OCI-LY7 (cell line): ENCODE measurements at places on chromosomes 13 and 19.

DNA sequence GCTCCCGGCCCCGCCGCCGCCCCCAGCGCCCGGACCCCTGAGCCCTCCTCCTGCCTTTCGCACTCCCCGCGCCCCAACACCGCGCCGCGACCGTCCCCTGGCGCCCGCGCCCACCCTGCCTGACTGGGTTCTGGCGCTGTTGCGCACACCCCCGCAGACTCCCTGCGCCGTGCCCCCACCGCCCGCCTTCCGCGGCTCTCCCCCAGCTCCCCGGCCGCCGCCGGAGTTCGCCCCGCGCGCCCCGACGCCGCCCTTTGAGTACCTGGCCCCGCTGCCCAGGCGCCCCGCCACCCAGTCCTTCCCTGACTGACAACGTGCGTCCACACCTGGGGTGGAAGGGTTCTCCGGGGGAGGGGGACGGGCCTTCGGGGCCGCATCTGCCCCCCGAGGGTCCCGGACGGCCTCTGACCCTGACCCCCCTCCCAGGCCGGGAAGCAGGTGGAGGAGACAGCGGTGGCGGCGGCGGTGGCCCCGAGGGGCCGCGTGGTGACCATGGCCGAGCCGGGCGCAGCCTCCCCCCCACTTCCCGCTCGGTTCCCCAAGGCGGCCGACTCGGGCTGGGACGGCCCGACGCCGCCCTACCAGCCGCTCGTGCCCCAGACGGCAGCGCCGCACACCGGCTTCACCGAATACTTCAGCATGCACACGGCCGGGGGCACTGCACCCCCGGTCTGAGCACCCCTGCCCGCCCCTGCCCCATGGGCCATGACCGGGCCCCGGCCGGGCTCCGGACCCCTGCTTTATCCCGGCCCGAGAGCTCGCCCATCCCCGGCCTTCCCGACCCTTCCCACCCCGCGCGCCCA lies 1.4 kb upstream of the MEGF8 start:
- no peak for DNase-seq

GRCh38 chr19:7504684-7505083 lies 11.2 kb upstream of the ZNF358 start:
- DNase-seq: no peak

GRCh38 chr13:110520431-110521295 lies 40.9 kb downstream of the RAB20 start:
- no peak for DNase-seq

DNA sequence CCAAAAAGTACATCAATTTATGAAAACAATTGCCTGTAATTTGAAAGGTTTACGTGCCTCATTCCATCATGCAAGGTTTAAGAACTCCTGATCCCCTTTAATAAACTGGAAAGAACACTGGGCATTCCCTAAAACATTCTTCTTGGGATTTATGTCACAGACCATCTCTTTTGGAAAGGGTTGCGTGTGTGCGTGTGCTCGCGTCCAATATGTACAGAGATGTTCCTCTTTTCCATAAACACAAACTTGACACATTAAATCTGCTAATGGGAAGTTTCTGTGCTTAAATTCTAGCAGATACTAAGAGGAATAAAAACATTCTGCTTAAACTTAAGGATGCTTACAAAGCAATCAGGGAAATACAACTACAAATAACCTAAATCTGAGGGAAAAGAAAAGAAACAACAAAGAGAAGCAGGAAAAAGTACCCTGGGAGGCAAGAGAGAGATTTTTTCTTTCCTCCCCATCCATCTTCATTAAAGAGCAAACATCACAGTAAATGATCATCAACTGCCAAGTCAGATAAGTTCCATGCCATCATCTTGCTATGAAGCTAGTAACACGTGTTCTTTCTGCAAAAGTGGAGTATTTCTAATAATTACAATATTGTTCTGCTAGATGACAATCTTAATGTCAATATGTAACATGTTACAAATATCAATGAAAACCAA lies 83.7 kb downstream of the STK24 start:
- no peak for DNase-seq

GRCh38 chr19:37251308-37252229 lies 33.6 kb downstream of the ZNF383 start:
- no peak for DNase-seq

DNA sequence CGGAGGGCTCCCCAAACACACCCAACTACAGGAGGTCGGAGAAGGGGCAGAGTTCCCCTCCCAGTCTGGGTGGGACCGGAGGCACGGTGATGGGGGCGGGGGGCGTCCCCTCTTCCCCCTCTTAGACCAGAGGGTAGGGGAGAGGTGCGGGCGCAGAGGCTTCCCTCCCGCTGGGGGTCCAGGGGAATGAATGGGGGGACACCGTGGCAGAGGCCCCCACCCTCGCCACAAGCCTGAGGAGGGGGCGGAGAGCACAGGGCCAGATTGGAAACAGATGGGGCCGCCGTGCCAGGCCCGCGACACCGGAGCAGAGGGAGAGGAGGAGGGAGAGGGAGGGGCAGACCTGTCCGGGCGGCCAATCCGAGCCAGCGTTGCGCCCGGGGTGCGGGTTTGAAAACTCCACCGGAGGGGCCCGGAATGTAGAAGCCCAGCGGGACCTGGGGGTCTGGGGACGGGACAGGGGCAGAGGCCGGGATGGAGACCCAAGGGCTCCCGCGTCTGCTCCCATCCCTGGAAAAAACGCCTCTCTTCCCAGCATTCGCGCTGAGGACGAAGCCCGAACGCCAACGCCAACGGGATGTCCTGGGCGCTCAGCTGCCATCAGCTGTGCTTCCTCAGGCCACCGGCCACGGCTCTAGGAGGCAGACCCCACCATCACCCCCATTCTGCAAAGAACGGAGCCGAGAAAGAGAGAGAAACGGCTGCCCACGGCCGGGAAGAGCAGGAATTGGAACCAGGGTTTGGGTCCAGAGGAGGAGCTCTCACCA lies 46.8 kb downstream of the PTPRS start:
- no peak for DNase-seq

- no peak for DNase-seq
Measured at GRCh38 chr13:98096059-98096458, 46.8 kb upstream of the FARP1 start.

- DNase-seq: peak; percentile 81
Measured at GRCh38 chr19:12834976-12835757, 788 bp upstream of the RTBDN start.
